ELR (cell line): ENCODE measurements at places on chromosomes 11 and 22.

- DNase-seq: no peak
These were observed 3.4 kb downstream of the OLFML1 start for GRCh38 chr11:7488681-7489080.

DNA sequence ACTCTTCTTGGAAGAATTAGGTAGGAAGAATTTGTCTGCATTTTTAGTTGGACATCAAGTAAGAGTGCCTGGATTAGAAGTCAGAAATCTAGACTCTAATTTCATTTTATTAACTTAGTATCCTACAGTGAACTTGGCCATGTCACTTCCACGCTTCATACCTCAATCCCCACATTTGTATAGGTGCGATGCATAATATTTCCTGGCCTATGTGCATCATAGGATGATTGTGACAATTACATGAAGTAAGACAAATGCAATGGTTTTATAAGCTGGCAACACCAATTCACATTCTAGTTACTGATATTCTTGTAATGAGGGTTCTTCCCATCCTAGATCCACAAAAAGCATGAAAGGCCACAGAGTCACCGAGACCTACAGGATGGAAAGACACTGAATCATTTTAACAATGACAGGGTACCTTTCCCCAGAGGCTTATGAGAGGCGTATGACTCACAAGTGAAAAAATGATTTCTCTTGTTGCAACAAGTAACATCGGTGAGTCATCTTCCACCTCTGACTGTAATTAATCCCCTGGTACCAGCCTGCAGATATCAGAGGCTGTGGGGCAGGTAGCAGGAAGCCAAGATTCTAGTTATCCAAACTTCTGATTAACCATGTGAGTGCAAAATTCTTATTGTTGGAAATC is 56.0 kb upstream of the OR5AK2 start:
- peak; percentile 77 for DNase-seq

GRCh38 chr22:47629273-47629711 is 866.8 kb downstream of the TBC1D22A start:
- DNase-seq: no peak

GRCh38 chr11:75355051-75355450 is 3.6 kb upstream of the ARRB1 start:
- DNase-seq: no peak

DNA sequence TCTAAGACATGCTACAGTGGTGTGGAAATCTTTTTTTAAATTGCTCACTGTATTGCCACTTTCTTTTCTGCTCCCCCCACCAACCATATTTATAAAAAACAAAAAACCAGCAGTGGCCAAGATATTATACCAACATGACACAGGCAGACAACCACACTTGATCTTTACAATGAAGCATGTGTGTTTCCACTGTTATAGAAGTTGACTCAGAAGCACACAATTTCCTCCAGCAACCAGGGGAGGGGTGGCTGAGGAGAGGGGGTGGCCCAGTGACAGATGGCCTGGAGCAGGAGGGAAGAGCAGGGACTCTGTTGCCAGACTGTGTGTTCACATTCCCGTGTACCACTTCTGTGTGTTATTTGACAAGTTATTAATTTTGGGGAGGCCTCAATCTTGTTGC is 14.8 kb downstream of the CD59 start:
- peak; percentile 85 for DNase-seq

GRCh38 chr11:62614275-62614674 is 1.2 kb downstream of the ROM1 start:
- DNase-seq: peak; percentile 60

- no peak for DNase-seq
These were observed 29.4 kb downstream of the IL18 start for GRCh38 chr11:112134473-112134872.

- DNase-seq: no peak
These were observed 1433.8 kb downstream of the BRD1 start for GRCh38 chr22:48393885-48394284.

DNA sequence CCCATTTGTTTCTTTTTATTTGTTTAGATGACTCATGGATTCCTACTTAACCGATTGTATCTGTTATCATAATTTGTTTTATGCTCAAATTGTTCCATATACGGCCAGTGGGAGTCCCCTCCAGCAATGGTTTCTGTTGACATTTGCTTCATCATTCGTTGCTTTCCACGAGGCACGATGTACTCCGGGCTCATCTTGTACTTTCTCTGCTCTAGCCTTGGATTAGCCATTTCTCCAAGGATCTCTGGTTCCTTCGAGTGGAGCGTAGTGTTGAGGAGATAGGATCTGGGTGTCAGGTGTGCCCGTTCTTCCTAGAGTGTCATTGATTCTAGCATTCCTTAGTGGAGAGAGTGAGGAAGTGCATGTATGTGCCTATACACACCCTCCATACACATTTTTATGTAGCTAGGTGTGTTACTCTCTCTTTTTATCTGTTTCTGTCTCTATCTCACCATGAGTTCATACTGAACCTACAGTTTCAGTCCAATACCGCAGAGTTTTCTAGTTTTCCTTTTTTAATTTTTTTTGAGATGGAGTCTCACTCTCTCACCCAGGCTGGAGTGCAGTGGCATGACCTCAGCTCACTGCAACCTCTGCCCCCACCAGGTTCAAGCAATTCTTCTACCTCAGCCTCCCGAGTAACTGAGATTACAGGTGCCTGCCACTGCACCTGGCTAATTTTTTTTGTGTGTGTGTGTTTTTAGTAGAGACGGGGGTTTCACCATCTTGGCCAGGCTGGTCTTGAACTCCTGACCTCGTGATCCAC is 31.4 kb downstream of the TECTA start:
- DNase-seq: peak; percentile 12

- DNase-seq: no peak
These were observed 31.2 kb upstream of the RBMXL2 start for GRCh38 chr11:7057641-7058040.

DNA sequence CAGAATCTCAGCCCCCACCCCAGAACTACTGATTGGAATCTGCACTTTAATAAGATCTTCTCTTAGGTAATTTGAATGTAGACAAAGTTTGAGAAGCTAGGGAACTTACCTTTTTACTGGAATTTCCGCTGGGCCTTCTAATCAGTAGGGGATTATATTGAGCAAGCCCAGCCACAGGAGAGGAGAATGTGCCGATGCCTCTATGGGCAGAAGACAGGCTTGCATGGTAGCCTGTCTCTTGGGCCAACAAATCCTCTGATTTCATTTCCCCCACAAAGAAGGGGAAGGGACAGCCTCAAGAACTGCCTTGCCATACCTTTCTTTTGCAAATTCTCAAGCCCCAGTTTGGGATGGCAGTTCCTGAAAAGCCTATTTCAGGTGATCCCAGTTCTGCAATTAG is 163.4 kb upstream of the BDNF start:
- DNase-seq: no peak

DNA sequence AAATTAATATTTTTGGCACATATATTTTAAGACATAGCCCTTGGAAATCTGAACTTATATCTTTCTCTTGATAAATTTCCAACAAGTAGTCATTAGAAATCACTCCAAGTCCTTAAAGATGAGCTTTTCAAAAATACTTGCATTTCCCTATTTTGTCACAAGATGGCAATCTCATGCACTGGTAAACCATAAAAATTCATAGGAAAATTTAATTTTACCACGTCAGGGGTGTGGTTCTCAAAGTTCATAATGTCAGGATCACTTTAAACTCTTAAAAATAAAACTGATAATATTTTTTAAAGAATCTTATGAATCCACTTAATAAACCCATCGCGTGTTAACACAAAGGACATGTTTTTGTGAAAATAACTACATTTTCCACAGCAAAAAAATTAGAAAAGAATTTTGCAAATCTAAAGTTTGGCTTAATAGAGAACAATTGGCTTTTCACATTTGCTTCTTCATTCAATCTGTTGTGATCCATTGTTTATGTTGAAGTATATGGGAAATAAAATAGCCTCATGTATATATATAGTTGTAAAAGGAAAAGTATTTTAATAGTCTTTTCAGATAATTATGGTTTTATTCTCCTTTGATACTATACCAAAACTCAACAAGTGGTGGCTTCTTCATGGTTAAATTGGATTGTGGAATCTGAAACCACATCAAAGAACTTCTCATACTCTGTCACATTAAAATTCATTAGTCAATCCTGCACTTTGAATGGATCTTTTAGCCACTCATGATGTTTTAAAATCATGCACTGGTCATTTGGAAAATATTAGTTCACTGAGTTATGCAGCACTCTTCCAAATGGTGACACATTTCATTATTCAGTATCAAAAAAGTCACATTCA is 169.1 kb downstream of the CADM1 start:
- DNase-seq: peak; percentile 28

- DNase-seq: no peak
These were observed 19.4 kb downstream of the APLP2 start for GRCh38 chr11:130088919-130089673.

DNA sequence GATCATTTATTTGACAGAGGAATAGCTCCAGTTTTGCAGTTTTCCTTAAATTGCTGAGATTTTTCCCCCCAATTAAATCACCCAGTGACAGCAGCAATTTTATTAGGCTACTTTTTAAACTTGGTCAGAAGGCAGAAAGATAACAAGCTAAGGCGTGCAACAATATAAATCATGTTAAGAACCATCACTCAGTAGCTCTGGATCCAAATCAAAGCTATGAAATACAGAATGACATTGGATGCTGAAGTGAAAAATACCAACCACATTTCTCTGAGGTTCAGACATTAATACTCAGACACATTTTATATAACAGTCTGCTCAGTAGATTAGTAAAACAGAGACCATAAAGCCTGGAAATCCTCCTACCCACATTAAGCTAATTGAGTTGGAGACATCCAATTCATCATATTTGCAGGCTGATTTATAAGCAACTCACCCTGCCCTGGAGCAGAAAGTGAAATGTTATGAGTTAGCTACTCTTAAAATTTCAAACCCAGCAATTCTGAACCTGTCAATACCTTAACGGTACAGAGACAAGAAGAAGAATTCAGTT is 1108.4 kb downstream of the DLG2 start:
- DNase-seq: no peak

DNA sequence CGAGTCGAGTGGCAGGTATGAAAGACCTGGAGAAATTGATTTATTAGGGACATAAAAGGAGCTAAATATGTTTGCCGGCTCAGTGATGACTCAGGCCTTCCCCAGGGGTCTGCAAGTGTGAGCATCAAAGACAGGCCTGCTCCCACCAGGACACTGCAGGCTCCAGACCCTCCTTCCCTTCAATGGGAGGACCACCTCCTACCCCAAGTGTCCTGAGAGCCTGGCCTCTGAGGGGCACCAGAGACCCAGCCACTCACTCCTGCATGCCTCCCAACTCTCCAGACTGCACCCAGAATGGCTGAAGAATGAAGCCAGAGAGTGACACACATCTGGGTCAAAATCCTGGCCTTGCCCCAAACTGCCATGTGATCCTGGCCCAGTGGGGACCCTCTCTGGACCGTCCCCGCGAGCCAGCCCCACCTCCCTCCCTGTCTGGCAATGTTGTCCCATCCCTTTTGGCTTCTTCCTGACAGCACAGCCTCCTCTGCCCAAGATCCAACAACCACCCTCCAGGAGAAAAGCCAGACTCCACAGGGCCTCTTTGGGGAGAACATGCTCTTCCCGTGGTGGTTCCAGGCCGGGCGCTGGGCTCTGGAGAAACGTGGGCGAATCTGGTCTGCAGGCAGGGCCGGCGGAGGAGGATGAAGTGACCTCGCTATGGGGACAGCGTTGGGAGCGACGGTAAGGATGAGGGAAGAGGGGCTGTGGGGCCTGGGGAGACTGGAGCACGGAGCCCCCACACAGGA is 36.2 kb downstream of the CYTH4 start:
- DNase-seq: no peak

GRCh38 chr22:30426388-30427353 is 1.1 kb downstream of the MTFP1 start:
- DNase-seq: peak; percentile 88

DNA sequence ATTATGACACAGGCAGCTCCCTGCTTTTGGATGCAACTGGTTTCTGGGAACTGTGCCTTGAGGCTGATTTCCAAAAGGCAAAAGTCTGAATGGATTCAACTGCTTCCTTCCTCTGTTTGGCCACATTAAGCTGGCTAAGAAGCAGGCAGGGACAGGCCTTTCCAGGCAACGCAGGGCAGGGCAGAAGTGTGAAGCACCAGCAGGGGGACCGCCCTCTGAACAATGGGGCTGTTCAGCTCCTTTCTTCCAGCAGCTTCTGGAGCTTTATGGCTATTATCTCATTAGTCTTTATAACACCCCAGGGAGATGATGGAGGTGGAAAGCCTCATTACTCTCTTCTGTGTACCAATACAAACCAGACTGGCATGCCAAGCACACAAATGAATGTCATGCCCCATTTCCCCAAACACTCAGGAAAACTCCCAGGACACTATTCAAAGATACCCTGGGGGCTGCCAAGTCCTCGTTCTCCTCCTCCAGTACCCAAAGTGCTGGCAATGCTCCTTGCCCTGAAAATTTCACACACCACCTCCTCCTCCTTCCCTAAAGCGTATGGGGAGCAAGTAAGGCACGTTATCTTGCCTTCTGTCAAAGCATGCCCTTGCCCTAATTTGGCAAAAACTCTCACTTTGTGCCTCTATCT is 21.3 kb downstream of the MORC2 start:
- DNase-seq: no peak

DNA sequence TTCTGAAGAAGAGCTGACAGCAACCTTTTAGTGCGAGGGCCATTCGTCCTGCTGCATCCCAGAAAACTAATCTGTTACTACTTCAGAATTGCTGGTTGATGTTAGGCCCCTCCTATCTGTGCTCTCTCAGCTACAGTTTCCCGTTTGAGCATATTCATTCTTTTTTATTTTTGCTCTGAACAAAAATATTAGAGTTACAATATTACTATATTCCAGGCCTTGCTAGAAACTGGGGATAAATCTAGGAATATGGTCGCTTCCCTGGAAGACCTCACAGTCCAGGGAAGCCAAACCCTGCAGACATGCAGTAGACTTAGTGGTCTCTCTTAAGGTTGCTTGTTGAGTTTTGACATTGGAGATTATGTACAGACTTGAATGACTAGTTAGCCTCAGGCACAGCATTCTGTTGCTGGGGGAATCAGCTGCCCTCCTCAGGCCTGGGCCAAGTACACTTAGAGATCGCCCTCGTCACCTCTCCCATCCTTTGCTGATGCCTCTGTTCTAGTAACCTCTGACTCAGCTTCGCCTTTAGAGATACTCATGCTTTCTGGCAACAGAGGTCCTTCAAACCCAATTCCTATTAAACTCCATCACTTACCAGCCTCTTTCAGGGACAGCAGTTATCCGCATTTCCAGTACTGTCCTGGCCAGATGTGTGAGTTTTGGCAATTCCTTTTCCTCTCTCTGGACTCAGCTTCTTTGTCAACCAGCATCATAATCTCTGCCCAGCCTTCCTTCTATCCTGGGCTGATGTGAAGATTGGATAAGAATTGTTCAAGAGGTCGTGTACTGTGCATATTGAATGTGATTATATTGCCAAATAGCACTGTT is 698 bp upstream of the ANAPC15 start:
- peak; percentile 99 for DNase-seq

- no peak for DNase-seq
These were observed 17.4 kb downstream of the PLXNB2 start for GRCh38 chr22:50289942-50290630.

- no peak for DNase-seq
These were observed 137.8 kb upstream of the BDNF start for GRCh38 chr11:27837895-27838563.

- peak; percentile 33 for DNase-seq
These were observed 229.5 kb downstream of the AASDHPPT start for GRCh38 chr11:106306942-106307341.

- DNase-seq: peak; percentile 98
These were observed 3.7 kb upstream of the MUC5AC start for GRCh38 chr11:1153951-1154493.
